ENCODE measurements at places on chromosomes 4 and X.

- DNase-seq, result peak; percentile 62
These were observed 78.0 kb upstream of the BCOR start for GRCh38 chrX:40175511-40176350.

DNA sequence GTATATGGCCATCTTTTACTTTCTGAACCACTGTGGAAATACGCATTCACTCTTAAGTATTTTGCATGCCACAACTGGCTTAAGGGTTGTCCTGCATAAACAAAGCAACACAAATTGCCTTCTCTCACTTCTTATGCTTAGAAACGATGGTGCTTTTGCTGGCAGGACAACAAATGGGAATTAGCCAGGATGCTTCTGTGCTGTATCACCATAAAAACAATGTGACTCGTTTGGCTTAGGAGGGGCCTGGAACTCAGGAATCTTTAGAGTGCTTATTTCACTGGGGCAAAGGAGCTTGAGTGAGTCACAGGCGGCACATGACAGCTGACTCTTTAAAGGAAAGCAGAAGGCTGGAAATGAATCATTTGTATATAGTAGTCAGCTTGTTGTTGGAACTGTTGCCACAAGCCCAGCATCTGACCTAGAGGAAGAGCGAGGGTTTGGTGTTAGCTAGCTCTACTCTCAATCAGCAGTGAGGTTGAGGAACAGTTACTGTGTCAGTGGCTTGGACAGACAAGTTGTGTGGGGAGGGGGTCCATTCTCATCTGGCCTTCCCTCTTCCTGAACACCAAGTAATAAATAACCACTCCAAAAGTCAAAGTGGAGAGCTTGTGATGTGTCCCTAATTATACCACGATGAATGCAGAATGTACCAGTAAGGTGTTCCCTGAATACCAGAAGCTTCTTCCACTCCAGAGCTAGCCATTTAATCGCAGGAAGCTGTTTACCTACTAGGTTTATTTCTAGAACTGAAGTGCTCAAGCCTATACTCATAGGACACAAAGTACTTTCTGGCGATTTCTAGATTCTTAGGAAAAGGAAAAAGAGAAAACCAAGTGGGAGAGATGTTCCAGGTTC lies 293.1 kb downstream of the CAMK2D start:
- no peak for DNase-seq

DNA sequence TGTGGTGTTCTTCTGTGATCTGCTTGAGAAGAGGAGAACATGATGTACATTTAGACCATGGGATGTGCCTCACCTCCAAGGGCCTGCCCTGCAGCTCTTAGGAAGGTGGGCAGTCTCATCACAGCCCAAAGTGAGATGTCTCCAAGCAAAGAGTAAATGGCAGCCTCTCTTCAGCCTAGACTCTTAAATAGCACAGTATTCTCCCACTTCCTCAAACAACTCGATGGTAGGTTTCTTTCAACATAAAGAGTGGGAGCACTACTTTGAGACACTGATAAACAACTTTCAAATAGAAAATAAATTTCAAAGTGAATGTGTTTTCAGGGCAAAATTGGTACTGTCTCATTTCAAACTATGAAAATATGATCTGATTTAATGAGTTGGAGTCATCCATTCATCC lies 35.2 kb downstream of the EDNRA start:
- DNase-seq, result no peak

DNA sequence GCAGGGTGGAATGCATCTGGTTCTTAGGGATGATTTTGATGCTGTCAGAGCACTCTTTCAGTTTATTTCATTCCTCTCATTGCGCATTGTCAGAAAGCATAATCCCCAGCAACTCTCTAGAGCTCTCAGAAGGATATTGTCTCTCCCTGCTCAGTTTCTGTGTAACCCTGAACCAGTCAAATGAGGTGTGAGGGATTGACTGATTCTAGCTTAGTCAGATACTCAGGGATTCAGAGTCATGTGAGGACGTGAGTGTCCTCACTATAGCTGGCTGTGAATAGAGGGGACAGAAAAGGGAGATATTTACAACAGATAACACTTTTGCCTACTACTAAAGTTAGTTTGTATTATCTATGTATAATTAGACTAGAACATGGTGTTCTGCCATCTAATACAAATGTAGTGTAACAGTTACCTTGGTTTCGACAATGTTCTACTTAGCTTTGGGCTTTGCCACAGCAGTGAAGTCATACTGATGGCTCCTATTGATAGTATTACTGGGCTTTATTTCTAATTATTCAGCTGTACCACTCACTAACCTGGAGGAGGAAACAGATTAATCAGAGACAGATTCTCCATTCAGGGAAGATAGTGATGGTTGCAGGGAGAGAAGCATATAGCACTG lies 19.5 kb downstream of the AP1AR start:
- DNase-seq, result no peak

DNA sequence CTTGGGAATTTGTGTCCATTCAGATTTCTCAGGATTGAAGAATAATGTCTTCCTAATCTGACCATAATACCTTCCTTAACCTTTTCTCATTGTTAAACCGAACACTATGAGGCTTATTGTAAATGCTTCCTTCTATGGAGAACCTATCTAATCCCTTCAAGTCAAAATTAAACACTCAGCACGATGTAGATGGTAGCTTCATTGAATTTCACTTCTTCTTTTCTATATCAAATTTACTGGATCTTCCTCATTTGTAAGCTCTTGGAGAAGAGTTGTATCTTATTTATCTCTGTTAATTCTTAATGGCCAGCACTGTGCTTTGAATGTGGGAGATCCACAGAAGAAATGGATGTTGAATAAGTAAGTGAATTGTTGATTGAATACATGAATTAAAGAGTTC lies 109.0 kb upstream of the RAPGEF2 start:
- no peak for DNase-seq

DNA sequence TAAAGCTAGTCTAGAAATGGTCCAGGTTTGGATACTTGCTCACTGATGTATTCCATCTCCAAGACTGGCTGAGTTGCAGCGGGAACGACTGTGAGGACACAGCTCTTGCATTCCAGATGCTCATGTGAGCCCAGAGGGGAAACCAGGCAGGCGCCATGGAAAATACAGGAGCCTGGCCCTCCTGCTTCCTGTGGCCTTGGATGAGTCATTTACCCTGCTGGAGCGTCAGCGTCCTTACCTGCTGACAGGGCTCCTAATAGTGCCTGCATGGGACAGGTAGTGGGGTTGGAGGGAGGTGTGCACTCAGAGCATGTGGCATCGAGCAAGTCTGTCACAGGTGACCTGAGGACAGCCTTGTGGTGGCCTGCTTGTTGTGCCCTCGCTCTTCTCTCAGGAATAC lies 69.4 kb downstream of the NSG1 start:
- no peak for DNase-seq

DNA sequence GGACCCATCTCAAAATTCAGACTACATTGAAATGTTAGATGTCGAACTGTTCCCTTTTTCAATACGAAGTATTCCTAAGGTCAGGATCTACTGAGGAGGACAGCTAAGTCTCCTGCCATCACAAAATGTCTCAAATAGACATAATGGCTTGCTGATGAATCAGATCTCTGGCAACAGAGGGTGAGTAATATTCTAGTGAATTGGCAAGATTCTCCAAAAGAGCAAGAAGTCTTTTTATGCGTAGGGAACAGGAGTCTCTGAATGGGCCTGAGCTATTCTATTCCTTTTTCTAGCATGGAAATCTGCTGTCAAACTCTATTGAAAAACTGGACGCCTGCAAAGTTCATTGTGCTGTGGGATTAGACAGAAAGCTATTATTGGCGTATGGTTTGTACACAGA lies 145.4 kb downstream of the FNIP2 start:
- DNase-seq, result no peak

Data from T-helper 2 cell (primary cell).